Hindlimb muscle (tissue), 1 donor: ENCODE measurements at places on chromosomes 12 and 14. TPM values are rescaled to one million over a fixed set of nuclear protein-coding genes. Genes with fewer than 3 reads are reported as not detected.

- no peak for DNase-seq
Measured at GRCh38 chr14:28690029-28690692, 76.4 kb upstream of the FOXG1 start.

GRCh38 chr14:97113339-97113738 is 316.2 kb downstream of the VRK1 start:
- no peak for DNase-seq

DNA sequence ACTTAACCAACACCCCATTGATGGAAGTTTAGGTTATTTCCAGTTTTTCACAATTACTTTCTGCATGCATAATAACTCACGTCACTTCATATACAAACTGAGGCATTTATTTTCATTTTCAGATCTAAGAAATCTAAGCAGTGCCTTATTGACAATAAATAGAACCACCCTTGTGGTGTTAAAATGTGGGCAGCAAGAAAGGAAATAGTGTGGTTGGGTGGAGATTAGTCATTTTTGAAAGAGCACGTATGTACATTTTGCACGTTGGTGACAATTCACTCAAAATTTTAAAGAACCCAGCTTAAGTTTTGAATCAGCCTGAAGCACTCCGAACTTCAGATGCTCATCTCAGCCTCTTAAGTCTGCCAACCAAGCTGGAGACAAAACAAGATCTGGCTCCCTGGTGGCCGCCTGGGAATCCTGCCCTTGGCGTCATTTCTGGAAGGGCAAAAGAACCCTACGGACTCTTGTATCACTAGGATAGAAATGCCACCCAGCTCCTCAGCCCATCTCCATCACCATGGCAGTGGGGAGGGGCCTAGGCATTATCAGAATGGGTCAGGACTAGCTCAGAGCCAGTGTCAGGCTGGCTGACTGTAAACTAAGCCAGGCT is 89.5 kb upstream of the BCL2L14 start:
- no peak for DNase-seq

DNA sequence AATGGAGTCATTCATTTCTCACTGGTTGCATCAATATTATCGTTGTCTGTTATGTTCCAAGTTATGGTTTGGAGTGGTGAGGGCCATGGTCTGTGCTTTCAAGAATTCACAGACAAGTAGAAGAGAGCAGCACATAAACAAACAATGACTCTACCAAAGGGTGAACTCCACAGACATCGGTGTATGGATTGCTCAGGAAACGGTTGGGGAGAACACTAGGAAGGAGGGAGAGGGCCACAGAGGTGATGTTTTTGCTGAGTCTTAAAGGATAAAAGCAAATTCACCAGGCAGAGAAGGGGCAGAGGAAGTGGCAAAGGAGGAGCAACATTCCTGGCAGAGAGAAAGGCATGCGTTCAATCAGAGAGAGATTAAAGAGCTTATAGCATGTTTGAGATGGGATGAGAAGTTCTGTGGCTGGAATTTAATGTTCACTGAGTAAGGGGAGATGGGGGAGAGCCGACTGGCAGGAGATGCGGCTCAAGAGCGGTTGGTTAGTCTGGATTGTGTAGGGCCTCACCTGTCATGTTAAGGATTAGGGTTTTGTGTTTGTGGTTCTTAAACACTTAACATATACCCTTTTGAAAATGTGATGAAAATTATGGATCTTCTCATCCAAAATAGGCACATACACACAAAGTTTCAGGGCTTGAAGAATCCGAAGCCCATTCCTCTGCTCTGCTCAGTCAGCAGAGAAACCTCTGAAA is 42.3 kb upstream of the FRMD6 start:
- DNase-seq = no peak

PLEKHG7 gene
- 0.85 TPM for polyA plus RNA-seq

PPP1CC gene
- polyA plus RNA-seq = 108 TPM

DNA sequence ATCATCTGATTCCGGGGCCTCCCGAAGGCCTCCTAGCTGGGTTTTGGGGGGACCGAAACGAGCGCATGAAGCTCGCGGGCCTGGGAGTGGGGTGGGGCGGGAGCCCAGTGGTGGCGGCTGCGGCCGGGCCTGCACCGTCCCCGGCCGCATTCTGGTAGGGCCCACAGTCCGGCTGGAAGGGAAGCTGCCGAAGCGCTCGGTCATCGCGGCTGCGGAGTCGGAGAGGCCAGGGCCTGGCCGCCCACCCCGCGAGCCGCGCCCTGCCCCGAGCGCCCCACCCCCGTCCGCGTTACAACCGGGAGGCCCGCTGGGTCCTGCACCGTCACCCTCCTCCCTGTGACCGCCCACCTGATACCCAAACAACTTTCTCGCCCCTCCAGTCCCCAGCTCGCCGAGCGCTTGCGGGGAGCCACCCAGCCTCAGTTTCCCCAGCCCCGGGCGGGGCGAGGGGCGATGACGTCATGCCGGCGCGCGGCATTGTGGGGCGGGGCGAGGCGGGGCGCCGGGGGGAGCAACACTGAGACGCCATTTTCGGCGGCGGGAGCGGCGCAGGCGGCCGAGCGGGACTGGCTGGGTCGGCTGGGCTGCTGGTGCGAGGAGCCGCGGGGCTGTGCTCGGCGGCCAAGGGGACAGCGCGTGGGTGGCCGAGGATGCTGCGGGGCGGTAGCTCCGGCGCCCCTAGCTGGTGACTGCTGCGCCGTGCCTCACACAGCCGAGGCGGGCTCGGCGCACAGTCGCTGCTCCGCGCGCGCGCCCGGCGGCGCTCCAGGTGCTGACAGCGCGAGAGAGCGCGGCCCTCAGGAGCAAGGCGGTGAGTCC is at the start of gene KLC1:
KLC1 (plus strand) TSS at position 528 of the 819 bp plus-strand sequence. CDS start 25,354 bp downstream, outside the sequence.
- DNase-seq = peak; percentile 87

GRCh38 chr14:104808456-104808855 is 7.6 kb downstream of the ZBTB42 start:
- DNase-seq = no peak

DNA sequence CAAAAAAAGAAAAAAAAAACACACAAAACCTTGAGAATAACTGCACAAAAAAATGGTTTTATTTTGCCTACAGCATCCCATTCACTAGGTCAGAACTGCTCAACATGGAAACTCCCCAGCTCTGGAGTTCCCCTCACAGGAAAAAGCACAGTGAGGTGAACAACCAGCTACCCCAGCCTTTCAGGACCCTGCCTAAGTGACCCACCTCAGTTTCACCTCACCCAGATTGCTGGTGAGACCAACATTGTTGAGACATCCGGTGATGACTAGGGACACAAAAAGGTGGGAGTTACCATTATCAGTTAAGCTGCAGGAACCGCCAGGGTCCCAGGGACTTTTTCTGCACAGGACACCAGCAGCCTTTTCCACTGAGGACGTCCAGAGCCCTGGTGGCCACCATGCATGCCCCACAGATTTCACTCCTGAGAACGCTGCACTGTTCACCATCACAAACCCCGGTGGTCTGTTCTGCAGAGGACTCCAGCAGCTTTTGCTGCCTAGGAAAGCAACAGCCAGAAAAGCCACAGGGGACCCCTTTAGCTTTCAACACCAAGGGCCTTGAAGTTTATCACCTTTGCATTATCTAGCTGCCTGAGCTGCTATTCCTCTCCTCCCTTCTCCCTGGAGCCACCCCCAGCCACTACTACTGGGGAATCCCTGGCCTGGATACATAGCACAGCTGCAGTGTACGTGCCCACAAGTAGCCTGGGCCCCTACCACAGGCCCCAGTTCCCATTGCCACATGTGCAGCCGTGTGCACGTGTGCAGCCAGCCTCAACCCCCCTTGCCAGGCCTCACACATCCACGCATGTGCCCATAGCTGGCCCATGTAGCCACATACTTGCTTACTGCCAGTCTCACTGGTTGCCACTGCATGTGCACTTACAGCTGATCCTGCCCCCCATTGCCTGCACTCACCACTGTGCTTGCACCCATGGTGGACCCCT is 62.5 kb upstream of the FAR2 start:
- no peak for DNase-seq

DNA sequence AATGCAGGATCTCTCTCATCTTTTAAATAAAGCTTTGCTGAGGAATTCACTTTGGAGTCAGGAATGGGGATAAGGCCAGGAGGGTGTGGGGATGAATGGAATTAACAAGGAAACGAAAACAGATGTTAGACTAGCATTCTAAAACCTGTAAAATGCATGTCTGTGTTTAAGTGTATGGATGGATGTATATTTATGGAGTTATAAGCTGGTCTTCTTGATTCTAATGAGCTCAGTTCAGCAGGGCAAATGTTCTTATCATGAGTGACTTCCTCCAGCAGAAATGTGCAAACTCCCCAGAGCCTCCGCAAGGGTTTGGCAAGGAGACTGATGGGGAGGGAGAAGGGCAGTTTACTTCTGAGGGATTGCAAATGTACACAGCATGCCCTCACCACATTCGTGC is 149.1 kb downstream of the NTF3 start:
- peak; percentile 51 for DNase-seq

- DNase-seq = no peak
Measured at GRCh38 chr12:13573698-13574321, 377.3 kb downstream of the EMP1 start.

PMCH gene
- not detected for polyA plus RNA-seq

DNA sequence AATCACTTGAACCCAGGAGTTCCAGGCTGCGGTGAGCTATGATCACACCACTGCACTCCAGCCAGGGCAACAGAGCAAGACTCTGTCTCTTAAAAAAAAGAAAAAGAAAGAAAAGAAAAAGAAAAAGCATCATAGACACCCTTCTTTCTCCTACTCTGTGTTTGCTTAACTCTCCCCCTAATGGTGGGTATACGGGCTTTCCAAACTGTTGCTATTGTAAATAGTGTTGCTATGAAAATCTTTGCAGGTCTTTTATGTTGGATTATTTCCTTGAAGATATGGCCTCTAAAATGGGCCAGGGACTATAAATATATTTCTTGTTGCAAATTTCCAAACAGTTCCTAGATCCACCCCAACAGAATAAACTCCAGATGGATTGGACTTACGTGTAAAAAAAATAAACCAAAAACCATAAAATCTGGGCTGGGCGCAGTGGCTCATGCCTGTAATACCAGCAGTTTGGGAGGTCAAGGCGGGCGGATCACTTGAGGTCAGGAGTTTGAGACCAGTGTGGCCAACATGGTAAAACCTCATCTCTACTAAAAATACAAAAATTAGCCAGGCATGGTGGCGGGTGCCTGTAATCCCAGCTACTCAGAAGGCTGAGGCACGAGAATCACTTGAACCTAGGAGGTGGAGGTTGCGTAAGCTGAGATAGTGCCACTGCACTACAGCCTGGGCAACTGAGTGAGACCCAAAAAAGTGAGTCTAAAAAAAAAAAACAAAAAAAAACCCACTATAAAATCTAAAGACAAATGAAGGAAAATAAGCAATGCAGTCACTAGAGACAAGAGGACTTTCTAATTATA is 25.9 kb downstream of the NFKBIA start:
- no peak for DNase-seq

DNA sequence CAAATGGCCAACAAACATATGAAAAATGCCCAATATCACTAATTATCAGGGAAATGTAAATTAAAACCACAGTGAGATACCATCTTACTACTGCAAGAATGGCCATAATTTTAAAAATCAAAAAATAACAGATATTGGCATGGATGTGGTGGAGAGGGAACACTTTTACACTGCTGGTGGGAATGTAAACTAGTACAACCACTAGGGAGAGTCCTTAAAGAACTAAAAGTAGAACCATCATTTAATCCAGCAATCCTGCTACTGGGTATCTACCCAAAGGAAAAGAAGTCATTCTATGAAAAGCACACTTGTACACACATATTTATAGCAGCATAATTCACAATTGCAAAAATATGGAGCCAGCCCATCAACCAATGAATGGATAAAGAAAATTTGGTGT is 459.7 kb downstream of the GXYLT1 start:
- no peak for DNase-seq

TEX22 gene
- 0.56 TPM for polyA plus RNA-seq

DNA sequence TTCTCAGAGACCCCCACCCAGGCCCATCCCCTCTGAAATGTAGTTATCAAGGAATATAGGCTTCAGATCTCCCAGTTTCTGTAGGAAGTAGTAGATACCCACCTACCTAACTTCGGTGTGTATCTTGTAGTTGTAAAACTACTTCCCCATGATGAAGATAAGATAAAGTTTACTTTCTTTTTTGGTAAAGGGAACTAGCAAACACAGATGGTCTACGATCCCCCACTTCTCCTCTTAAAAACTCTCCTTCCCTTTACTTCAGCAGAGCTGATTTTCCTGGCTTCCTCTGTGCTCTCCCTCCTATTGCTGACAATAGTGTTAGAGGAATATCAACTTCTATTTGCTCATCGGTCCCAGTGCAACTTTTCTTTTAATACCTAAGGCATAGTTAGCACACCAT is 395.2 kb downstream of the RPL10L start:
- DNase-seq = no peak

DNA sequence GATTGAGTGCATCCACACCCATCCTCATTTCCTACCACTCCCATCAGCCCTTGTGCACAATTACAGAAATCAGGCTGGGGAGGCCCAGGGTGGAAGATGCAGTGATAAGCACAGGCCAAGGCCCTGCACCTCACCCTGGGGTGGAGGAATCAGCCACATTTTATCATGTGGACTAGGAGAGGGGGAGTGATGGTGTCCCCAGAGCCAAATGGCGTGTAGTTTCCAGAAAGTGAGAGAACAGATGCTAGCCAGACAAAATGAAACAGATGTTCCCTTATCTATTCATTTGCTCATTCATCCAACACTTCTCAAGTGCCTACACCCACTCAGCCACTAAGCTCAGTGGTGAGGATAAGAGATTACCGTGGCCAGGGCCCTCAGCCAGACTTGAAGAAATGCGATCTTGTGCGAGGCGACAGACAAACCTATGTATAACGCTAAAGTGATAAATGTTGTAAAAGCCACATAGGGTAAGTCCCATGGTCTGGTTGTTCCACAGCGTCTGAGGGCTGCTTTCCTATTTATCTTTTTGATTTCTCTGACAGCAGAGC is 93.6 kb downstream of the STAB2 start:
- DNase-seq = peak; percentile 9

- DNase-seq = no peak
Measured at GRCh38 chr12:120286768-120287490, 4.8 kb downstream of the RNU4-2 start.

DNA sequence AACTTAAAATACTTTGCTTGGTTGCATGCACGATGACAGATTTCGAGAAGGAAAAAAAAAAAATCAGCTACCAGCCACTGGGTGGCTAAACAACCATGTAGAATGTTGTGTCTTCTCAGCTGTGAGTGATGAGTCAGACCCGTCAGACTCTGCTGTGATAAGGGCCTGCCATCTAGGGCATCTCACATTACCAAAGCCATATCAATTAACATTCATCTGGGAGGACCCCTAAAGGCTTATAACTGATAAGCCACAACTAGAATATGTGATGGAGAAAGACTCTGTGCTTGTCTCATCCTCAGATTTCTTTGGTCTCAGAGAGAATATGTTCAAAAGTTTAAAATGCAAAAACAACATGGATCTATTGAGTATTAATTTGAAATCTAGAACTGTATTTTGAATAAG is 111.5 kb downstream of the PAX9 start:
- no peak for DNase-seq

VASH1 gene
- polyA plus RNA-seq = 51.4 TPM

GRCh38 chr12:126219139-126219538 is 1153.9 kb downstream of the AACS start:
- DNase-seq = no peak

GRCh38 chr12:117466677-117467362 is 105.4 kb upstream of the NOS1 start:
- no peak for DNase-seq
